ENCODE measurements at places on chromosomes 2 and 18.

DNA sequence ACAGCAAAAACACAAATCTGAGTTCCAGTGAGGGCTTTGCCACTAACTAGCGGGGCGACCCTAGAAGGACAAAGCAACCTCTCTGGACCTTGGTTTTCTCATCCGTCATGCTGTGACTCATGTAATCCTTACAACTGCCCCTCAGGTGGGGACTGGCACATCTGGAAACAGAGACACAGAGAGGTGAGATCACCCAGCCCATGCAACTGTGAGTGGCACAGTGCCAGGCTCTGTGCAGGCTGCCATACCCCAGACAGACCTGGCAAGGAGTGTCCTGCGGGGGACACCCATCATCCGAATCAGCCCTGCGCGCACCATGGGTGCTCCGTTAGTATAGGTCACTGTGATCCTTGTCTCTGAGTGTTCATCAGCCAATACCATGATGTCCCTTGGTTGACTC lies 198.3 kb downstream of the SMAD7 start:
- no peak for DNase-seq

- DNase-seq, result no peak
Observed at GRCh38 chr2:15069149-15069548, 436.6 kb downstream of the LRATD1 start.

DNA sequence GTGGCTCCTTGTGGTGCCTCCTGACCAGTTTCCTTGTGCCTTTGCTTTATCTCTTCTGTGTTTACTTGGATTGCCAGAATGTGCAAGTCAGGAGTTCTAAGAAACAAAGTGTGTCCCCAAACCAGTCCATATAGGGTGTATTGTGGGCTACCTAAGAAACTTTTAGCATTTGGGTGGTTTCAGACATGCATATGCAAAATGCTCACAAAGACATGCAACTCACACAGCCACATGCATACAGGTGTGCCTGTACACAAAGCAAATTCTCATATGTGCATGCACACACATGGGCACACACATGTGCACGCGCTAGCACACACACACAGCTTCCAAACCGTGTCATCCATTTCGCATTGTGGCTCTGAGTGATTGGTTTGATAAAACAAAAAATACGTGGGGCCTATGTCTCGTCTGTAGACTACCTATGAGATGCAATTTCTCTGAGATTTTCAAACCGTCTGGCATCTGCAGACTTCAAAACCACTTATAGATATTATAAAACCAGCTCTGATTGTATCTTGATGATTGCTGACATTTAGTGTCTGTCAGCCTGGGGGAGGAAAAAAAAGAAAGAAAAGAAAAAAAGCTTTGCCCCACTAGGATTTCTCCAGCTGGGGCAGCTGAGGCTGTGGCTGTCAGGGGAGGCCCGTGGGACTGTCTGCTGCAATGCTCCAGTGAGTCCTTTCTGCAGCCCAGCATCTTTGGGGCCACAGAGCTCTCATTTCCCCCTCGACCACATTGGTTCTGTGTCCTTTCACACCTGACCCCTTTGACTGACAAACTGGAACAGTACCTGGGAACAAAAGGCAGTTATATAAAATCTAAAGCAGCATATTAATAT lies 556.1 kb downstream of the CMPK2 start:
- DNase-seq, result no peak

DNA sequence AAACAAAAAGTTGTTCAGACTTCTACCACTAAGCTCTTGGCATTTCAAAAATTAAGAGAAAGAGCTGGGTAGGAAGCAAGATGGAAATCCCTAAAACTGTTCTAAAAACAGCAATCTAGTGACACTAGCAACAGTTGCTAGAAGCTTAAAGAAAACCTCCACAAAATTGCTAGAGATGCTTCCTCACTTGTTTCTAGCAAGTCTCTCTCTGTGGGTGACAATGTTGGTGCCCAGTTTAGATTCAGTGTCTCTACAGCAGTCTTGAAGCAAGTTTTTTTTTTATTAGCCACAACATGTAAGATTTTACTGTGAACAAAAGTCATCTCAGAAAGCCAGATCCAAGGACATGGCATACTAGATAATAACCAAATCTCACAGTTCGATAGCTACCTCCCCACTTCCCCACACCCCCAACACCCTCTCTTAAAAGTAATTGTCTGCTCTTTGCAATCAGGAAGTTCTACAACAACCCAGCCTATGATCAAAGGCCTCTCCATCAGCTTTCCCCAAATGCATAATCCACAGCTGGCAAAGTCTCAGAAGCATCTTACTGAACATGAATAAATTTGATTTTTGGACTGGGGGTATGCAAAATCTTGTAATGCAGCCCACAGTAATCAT lies 70.0 kb downstream of the ANKRD44 start:
- DNase-seq, result no peak

DNA sequence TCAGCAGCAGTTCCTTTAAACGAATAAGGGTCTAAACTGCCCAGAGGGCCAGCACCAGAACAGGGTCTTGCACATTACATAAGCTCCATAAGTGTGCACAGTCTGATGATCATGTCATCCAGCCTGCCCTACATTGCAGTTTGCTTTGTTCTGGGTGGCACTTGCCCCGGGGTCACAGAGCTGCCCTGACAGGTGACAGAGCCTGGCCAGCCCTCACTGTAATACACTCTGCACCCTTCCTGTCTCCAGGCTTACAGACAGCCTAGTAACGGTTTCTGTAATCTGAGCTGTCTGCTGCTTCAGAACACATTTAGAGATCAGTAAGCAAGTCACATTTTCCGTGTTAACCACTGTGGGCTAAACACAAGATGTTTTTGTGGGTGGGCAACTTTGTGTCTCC lies 213.3 kb downstream of the FAM210A start:
- DNase-seq, result no peak

DNA sequence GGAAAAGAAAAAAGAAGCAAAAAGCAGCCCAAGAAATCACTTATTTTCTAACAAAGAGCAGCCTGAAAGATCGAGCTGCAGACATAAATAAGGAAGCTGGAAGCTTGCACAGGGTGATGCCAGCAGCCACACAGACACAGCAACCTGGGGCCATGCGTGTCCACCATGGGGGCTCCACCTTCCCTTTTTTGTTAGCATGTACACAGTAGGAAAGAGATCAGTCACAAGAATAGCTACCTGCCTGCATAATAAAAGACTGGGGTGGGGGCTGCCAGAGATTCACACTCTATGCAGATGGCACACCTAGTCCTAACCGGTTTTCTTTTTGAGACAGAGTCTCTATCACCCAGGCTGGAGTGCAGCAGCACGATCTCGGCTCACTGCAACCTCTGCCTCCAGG lies 2.9 kb upstream of the CNOT11 start:
- DNase-seq, result no peak

- no peak for DNase-seq
Observed at GRCh38 chr2:143528021-143528420, 398.8 kb downstream of the ARHGAP15 start.

DNA sequence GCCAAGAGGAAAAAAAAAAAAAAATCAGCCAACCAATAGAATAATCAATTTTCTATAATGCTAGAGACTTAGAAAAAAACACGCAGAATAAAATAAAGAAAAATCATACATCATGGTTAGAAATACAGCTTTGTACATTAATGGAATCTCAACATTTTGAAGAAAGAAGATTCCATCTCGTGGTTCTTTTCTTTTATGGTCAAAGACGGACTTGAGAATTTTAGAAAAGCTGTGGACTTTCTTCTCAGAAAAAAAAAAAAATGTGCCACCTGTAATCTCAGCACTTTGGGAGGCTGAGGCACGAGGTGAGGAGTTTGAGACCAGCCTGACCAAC lies 41.8 kb upstream of the ATIC start:
- DNase-seq, result no peak

GRCh38 chr18:57150081-57150480 lies 3.2 kb downstream of the BOD1L2 start:
- no peak for DNase-seq

GRCh38 chr2:42073739-42074503 lies 26.1 kb downstream of the PKDCC start:
- no peak for DNase-seq

DNA sequence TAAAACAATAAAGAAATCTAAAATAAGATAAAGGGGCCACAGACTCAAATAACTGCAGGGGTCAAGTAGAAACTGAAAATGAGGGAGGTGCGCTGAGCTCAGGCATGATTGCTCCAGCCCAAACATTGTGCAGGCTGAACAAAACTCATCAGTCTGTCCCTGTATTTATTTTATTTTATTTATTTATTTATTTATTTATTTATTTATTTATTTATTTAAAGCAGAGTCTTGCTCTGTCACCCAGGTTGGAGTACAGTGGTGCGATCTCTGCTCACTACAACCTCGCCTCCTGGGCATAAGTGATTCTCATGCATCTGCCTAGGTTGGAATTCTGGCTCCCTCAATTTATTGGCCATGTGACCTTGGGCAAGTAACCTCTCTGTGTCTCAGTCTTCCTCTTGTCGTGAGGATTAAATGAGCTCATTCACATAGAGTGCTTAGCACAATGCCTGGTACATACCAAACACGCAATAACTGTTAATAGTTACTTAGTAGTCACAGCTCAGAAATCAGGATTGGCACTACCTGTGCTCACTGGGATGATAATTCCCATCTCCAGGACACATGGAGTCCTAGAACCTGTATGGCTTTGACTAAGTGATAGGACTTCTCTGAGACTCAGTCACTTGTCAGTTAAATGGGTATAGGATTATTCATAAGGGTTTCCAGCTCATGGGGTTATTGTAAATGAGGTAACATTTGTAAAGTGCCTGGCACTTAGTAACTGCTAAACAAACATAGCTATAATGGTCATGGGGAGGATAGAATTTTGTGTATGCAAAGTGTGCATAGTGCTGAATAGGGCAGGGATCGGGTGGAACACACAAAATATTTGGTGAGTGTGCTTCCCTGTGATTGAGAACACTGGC lies 6.0 kb downstream of the SPEG start:
- peak; percentile 8 for DNase-seq

- no peak for DNase-seq
Observed at GRCh38 chr2:30422444-30423040, 24.5 kb upstream of the LCLAT1 start.

- DNase-seq, result peak; percentile 5
Observed at GRCh38 chr18:68962623-68963022, 164.7 kb downstream of the CCDC102B start.

DNA sequence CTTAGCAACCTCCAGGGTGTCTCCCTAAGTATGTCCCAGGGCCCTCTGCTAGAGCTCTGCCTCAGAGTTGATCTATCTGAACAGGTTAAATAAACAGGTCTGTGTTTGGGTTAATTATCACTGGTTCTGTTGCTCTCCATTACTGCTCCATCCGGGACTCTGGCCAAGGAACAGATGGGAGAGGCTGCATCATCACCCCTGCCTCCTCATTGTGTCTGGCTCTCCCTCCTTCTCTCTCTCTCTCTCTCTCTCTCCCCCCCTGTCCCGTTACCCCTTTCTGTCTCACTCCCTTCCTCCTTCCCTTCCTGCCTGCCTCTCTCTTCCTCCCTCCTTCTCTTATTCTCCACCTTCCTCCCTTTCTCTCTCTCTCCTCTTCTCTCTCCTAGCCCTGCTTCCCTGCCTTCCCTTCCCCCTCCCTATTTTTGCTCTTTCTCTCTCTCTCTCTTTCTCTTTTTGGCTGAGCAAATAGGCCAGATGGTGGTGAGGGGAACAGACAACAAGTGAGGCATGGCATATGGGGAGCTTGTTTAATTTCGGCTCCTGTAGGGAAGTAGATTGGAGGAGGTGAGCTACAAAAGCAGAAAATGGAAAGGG lies 62.1 kb downstream of the SETBP1 start:
- DNase-seq, result no peak

GRCh38 chr2:241842620-241843211 lies 16.0 kb downstream of the PDCD1 start:
- peak; percentile 5 for DNase-seq

- no peak for DNase-seq
Observed at GRCh38 chr2:65199891-65200290, 27.7 kb upstream of the ACTR2 start.

DNA sequence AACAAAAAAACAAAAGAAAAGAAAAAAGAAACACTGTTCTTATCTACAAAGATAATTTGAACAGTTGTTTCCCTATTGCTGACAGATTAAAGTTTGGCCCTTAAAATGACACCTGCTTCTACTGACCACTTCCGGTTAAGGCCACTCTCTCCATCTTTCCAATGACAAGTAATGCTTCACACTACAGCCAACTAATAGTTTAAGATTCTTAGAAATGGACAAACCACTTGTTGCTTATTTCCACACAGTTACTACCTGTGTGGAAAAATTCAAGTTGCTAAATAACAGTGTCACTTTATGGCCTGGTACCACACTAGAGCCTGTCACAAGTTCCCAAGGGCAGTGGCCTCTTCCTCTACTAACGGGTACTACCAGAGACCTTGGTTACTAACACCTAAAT lies 2.4 kb downstream of the TMEM185B start:
- DNase-seq, result no peak

GRCh38 chr2:190103144-190103543 lies 40.6 kb upstream of the MSTN start:
- DNase-seq, result no peak

DNA sequence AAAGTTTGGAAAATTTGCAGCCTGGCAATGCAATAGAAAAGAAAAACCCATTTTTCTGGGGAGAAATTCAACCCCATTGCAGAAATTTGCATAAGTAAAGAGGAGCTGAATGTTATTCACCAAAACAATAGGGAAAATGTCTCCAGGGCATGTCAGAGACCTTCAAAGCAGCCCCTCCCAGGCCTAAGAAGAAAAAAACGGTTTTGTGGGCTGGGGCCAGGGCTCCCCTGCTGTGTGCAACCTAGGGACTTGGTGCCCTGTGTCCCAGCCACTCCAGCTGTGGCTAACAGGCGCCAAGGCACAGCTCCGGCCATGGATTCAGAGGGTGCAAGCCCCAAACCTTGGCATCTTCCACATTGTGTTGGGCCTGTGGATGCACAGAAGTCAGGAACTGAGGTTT lies 224.5 kb downstream of the TXNL1 start:
- no peak for DNase-seq

DNA sequence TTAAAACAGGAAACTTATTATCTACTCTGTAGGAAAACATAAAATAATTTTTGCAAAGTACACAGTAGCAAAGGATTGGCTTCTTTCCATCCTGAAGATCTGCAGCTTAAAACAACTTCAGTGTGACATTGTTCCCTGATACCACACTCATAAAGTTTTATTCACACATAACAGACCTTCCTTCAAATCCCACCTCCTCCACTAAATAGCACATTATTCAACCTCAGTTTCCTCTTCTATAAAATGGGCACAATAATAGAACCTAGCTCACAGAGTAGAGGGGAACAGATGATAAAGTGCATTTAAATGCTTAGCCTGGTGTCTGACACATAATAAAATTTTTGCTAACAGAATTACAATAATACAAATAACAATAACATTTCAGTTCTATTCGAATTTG lies 250.4 kb upstream of the RBBP8 start:
- no peak for DNase-seq

Data from trophoblast cell (in vitro differentiated cells and primary cell).